CD4-positive, alpha-beta T cell treated with Interleukin-21 for 1 hour (primary cell): ENCODE measurements at places on chromosomes 12 and 14.
A peak's percentile ranks its signal among the peaks of the same experiment; 100 is the strongest.

DNA sequence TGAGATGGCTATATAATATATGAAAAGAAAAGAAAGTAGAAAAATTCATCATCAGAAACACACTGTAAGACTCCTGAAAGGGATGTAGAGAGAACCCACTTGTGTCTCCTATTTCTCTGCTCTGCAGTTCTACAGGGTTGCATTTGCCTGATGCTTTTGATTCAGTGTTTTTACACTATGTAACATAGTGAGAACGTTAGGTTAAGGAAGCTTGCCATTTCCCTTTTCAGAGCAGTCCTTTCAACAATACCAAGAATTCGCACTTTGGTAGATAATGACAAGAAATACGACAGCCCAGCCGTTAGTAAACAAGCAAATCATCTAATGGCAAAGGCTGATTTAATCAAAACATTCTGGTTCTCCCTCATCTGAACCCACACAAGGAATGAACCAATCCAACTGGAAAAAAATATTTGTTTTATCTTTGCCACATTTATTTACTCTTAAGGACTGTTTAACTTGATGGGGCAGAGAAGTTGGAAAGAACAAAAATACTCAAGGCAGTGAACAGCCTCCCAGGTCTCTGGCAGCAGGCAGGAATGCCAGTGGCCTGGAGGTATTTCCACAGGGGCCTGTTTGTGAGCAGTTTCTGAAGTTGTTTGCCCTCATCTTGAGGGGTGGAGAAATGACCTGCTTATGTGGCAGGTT lies 30.8 kb upstream of the SOCS2 start:
- DNase-seq: no peak

- no peak for DNase-seq
Observed at GRCh38 chr14:101200008-101200649, 296.6 kb upstream of the RTL1 start.

- DNase-seq: no peak
Observed at GRCh38 chr12:111066744-111067437, 146.5 kb upstream of the MYL2 start.

DNA sequence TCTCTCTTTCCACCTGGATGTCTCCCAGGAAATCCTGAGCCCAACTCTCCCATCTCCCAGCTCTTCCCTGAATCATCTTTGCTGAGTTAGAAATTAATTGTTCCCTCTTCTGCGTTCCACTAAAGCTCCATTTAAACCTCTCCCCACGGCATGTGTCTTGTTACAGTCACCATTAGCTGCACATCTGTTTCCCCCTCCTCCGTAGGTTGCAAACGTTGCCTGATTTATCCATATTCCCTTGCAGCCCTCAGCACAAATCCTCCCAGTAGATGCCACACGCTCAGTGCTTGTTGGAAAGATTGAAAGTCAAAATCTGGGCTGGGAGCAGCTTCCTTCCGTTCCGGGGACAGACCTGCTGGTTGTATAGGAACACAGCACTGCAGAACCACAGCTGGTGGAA lies 90.4 kb downstream of the SLC24A4 start:
- no peak for DNase-seq

- DNase-seq: no peak
Observed at GRCh38 chr12:60263836-60264493, 668.1 kb downstream of the SLC16A7 start.

GRCh38 chr14:23588884-23589598 lies 10.5 kb upstream of the JPH4 start:
- DNase-seq: peak; percentile 83

GRCh38 chr14:81655423-81656314 lies 122.0 kb upstream of the SEL1L start:
- no peak for DNase-seq
